Putamen (tissue), 1 donor: ENCODE measurements at places on chromosomes 3 and 15.

GRCh38 chr3:158810823-158811724 is 9.2 kb downstream of the MFSD1 start:
- DNase-seq, result no peak

DNA sequence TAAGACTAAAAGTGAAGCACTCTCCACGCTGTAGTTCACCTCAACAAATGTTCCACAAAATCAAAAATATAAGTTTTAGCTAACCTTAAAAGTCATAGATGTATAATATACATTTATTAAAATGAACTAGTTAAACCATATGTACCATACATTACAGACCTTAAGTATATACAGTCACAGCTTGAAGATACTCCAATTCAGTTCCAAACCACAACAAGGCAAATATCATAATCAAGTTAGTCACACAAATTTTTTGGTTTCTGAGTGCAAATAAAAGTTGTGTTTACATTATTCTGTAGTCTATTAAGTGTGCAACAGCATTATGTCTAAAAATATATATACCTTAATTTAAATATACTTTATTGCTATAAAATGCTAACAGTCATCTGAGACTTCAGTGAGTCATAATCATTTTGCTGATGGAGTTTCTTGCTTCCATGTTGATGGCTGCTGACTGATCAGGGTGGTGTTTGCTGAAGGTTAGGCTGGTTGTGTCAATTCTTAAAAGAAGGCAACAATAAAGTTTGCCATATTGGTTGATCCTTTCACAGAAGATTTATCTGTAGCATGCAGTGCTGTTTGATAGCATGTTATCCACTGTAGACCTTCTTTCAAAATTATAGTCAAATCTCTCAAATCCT is 736.7 kb downstream of the NSUN3 start:
- DNase-seq, result no peak

DNA sequence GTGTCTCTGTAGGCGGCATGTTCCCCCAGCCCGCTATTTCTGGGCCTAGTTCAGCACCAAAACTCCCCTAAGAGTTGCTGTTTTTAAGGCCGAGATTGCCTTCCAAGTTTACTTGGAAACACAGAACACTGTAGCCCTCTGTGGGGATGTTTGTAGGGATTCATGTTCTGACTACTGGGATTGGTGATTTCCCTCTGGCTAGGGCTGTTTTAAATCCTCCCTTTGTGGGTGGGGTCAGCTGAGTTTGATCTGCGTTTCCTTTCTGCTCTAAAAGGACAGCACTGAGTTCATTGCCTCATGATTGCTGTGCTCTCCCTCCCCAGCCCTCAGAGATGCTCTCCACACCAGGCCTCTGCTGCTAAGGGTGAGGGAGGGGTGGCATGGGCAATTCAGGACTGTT is 640.6 kb upstream of the DPPA4 start:
- DNase-seq, result no peak

GRCh38 chr3:101513419-101513986 is 491 bp upstream of the SENP7 start:
- no peak for DNase-seq

- no peak for DNase-seq
Measured at GRCh38 chr3:37330466-37330865, 156.1 kb upstream of the LRRFIP2 start.

- no peak for DNase-seq
Measured at GRCh38 chr3:172391592-172392302, 56.5 kb downstream of the GHSR start.

- no peak for DNase-seq
Measured at GRCh38 chr3:119613201-119613600, 15.5 kb downstream of the PLA1A start.

- DNase-seq, result peak; percentile 30
Measured at GRCh38 chr3:48088056-48088748, 72.0 kb upstream of the MAP4 start.

GRCh38 chr15:31925541-31925940 is 104.8 kb upstream of the CHRNA7 start:
- no peak for DNase-seq

- no peak for DNase-seq
Measured at GRCh38 chr15:28060005-28060404, 39.1 kb downstream of the OCA2 start.

GRCh38 chr3:127628788-127629466 is at the start of gene PODXL2:
TSS of gene PODXL2 (plus strand) at chr3:127629185. CDS start at chr3:127629220, 35 bp downstream.
- peak; percentile 38 for DNase-seq

- DNase-seq, result no peak
Measured at GRCh38 chr3:9817436-9817835, 7.4 kb downstream of the TTLL3 start.

GRCh38 chr3:140274429-140274828 is 339.4 kb downstream of the CLSTN2 start:
- no peak for DNase-seq

DNA sequence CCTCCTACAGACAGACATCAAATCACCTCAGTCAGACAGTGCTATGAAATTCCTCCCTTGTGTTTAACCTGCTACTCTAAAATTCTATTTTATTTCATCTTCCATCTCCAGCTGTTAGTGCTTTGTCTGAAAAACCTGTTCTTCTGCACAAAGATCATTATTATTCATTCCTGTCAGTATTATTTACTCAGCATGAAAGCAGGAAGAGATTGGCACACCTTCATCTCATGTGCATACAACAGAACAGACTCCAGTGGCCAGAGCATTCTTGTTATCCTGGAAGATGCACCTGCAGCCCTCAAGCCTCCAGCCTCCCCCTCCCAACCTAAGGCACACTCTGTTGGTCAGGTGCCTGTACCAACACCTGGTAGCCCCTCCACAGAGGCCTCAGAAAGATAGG is 1.8 kb upstream of the ROPN1B start:
- DNase-seq, result no peak

DNA sequence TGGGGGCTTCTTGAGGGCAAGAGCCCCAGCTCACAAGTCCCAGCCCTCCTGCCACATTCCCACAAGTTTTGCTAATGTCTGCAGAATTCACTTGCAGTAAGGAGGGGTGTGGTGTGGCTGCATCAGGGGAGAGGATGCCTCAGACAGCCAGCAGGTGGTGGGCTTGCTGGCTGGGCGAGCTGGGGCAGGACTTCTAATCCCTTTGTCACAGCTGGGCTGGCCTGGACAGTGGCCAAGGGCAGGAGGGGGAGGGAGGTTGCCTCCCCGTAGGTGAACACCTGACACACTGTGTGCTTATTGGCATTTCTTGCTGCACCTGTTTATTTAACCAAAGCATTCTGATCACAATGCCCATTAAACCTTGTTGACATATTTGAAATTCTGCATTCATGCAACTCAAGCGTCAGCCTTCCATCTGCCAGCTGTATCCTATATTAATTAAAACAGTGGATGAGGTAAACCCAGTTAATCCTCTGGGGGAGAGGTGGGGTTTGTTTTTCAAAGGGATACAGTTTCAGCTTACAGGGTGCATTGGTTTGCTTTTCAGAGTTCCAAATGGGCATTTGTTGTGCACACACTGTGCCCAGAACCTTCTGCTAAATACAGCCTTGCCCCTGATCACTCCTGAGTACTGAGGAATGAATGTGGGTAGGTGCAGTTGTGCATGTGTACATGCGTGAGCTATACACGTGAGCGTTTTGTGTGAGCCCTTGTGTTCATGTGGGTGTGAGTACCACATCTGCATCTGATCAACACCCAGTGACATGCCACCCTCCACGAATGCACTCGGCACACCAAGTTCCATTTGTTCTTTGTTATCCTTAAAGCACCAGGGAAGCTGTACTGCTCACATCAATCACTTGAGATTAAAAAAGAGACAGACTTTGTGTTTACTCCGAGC is 268.7 kb downstream of the XXYLT1 start:
- no peak for DNase-seq

GRCh38 chr3:124826703-124827102 is 60.5 kb downstream of the ITGB5 start:
- DNase-seq, result peak; percentile 45

DNA sequence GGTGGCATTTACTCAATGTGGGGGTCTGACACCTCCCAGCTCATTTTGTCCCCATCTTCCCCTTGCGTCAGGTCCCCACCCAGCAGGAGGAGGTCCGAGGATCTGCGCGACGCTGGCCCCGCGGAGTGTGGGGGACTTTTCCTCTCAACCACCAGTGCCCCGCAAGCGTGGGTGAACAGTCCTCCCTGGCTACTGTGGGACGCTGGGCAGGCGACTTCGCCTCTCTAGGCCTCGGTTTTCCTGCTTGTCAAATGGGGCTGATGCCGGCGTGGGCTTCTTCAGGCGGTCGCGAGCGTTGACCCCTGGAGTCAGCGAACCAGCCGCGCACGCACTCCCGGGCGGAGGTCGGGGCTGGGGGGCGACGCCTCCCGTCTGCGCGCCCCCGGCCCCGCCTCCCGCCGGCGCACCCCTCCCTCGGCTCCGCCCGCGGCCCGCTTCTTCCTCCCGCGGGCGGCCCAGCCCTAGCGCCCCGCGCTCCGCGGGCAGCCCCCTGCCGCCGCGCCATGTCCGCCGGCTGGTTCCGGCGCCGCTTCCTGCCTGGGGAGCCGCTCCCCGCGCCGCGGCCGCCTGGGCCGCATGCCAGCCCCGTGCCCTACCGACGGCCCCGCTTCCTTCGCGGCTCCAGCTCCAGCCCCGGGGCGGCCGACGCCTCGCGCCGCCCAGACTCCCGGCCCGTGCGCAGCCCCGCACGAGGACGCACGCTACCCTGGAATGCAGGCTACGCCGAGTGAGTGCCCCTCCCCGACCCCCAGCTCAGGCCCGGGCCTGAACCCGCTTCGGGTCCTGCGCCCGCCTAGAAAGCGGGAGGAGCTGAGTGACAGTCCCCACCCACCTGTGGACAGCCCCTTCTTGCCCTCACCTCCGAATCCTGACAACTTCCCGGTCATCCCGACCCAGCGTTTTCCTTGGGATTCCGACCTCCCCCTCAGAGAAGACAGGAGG is at the start of gene PPM1M:
Gene PPM1M, plus strand, starts transcription at position 438 of the 942 bp plus-strand sequence. Its CDS starts 66 bp downstream, at position 504.
- no peak for DNase-seq

DNA sequence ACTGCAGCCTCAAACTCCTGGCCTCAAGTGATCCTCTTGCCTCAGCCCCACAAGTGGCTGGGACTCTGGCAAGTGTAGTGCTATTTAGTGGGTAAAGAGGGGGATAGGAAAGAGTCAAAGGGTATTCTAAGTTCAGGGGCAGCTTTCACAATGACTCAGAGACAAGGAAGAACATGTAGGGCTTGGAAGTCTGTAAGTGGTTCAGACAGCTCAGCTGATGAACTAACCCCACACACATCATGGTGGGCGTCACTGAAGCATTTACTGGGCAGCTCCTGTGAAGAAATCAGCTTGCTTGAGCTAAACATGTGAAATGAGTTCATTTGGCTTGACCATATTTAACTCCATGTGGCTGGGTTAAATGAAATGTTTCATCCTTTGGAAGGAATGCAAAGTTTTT is 34.6 kb upstream of the THSD4 start:
- DNase-seq, result no peak

DNA sequence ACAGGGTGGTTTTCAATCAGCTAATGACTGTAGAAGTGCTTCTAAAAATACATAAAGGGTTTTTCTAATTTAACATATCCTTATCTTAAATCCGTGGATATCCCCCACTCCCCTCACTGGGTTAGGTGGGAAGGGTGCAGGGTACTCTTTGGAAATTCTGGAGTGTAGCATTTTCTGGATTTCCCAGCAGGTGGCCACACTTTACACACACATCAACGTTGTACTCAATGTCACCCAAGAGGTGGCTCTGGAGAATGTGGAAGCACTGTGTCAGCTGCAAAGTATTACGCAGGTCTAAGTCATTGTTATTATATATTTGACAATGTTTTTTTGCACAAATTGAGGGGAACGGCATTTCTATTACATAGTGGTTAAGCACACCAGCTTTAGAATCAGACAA is 168.8 kb downstream of the CHDH start:
- peak; percentile 7 for DNase-seq

DNA sequence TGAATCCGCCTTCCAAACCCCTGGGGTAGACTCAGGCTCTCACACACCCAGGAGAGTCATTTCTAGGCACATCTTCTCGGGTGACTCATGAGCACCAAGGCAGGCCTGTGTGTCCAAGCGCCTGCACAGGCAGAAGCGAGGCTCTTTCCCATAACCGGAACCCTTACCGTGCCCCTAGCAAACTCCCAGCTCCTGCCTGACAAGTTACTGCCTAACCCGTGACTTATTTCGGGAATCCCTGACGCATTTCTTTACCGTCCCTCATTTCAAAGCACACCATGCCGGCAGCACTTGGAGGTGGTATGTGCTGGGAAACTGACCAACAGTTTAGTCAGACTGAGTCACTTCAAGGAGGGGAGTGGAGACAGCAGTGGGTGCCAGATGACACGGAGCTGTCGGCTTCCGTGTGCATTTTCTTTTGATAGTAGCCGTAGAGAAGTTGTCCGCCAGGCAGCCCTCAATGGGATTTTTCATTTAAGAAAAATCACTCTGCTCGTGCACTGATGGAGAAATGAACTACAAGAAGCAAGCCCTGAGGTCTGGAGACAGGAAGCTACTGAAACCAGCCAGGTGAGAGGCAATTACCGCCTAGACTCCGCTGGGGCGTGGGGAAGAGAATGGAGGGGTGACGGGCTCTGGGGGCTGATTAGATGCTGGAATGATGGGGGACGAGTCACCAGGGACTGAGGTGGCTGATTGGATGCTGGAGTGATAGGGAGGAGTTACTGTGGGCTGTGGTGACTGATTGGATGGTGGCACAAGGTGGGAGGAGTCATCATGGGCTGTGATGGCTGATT is 17.3 kb upstream of the HRH1 start:
- DNase-seq, result no peak

- no peak for DNase-seq
Measured at GRCh38 chr15:53209396-53210042, 419.4 kb upstream of the ONECUT1 start.

DNA sequence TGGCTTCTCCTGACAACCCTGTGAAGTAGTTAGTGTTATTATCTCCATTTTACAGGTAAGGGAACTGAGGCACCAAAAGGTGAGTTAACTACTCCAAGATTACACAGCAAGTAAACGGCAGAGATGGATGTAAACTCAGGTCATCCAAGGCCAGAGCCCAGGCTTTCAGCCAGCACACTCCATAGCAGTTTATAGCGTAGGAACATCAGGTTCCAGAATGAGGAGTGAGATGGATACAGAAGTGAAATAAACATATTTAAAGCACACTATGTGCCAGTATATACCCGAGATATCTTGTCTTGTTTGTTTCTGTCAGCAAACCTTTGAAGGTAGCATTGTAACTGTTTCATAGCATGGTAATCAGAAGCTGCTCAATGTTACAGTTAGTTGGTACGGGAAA is 279.0 kb downstream of the OXSM start:
- DNase-seq, result no peak

GRCh38 chr3:168051070-168051469 is 44.7 kb downstream of the GOLIM4 start:
- no peak for DNase-seq
